Pulmonary artery endothelial cell (primary cell): ENCODE measurements at places on chromosomes 3 and 15.

DNA sequence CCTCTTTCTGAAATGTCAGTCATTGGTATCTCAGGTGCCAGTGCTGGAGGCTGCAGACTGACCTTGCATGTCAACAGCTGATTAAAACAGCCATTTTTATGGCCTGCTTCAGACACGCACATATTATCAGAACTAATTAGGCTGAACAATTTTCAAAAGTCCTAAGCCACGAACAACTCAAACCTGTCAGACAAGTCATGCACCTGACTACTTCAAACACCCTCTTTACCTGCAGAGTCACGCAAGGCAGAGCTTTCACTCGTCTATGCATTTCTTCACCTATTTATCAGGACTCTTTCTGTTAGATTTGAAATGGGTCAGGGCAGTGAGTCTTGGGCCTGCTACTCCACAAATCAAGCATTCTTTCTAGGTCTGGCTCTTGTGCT lies 26.7 kb downstream of the CLK3 start:
- DNase-seq = no peak

GRCh38 chr15:67033571-67034044 lies 31.8 kb upstream of the SMAD3 start:
- DNase-seq = no peak

GRCh38 chr3:141456301-141456625 lies 30.6 kb upstream of the RASA2 start:
- no peak for DNase-seq

DNA sequence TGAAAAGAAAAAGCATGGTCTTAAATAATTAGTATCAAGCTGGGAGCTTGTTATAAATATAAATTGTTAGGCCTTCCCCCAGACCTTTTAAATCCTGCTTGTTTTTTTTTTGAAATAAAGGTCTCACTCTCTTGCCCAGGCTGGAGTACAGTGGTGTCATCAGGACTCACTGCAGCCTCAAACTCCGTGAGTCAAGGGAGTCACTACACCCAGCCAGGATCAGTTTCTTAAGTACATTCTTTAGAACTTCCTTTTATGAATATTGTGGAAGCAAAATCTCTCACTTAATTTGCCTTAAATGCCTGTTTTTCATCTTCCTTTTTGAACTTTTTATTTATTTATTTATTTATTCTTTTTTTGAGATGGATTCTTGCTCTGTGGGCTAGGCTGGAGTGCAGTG lies 20.8 kb upstream of the DENND4A start:
- DNase-seq = no peak

DNA sequence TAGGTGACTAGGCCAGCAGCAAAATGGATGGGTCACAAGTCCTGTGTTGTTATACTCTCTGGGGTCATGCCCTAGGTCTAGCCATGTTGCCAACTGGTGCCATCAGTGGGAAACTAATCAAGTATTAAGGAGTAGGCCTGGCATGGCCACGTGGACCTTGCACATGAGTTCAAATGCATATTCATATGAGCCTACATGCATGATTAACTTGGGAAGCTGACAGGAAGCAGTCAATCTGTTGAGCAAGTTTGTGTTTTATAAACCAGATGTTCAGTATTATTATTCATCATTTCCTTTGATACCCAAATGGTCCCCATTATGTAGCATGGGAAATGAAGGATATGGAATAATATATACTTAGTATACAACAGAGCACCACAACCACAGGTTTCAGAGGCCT lies 95.0 kb downstream of the LRTM1 start:
- DNase-seq = no peak

DNA sequence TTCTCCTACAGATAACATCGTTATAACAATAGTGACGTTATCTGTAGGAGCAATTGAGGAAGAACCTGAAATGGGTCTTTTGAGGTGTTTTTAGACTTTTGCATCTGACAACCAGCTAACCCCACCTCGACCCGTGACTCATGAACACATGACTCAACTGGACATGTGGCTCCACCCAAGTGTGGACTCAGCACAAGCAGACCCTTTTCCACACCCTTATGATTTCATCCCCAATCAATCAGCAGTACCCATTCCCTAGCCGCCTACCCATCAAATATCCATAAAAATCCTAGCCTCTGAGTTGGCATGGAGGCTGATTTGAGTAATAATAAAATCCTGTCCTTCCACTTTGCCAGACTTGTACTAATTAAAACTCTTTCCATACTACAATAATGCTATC lies 255.4 kb downstream of the ARPP21 start:
- DNase-seq = no peak

DNA sequence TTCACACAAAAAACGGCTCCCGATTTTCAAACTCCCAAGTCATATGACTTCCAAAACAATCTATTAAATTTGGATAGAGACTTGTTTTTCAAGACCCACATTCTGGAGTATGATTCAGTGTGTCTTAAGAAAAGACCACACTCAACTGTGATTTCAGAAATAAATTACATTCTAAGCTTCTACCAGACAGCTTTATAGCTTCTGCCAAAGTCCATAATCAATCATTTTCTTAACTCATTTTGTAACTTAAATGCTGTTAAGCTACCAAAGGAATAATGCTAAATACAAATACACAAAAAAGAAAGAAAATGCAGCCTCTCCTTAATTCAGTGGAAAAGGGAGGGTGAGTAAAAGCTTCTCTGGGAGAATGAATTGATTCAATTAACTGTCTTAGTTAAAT lies 192.3 kb upstream of the P2RY1 start:
- DNase-seq = no peak

DNA sequence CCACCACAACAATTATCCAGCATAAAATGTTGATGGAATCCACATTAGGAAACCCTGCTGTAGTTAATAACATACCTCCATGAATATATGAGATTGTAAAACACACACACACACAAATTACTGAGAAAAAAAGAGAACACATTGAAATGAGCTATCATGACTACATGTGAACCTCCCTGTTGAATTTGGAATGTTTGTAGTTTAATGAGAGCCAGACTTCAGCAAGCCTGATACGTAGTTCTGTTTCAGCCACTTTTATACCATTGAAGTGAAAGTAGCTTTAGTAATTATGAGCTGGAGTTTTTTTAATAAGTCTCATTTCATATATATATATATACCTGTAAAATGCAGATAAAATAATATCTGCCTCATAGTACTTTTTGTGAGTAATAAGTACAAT lies 1146.4 kb downstream of the NAALADL2 start:
- DNase-seq = no peak

DNA sequence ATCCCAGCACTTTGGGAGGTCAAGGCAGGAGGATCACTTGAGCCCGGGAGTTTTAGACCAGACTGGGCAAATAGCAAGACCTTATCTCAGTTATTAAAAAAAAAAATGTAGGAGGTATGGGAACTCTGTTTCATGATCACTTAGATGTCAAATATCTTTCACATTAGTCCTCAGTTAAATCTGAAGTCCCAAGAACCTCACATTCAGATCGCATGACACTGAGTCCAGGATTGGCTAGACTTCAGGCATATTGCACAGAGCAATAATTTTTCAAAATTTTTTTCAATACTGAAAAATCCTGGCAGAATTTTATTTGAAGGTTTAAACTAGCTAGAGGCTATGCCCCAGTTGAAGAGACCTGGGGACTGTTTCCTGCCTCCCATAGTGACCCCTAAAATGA lies 56.3 kb upstream of the ZNF148 start:
- no peak for DNase-seq

- peak; percentile 74 for DNase-seq
Observed at GRCh38 chr3:47394140-47394870, 13.5 kb downstream of the PTPN23 start.

GRCh38 chr3:32340611-32341365 lies 50.9 kb upstream of the CMTM7 start:
- DNase-seq = no peak

DNA sequence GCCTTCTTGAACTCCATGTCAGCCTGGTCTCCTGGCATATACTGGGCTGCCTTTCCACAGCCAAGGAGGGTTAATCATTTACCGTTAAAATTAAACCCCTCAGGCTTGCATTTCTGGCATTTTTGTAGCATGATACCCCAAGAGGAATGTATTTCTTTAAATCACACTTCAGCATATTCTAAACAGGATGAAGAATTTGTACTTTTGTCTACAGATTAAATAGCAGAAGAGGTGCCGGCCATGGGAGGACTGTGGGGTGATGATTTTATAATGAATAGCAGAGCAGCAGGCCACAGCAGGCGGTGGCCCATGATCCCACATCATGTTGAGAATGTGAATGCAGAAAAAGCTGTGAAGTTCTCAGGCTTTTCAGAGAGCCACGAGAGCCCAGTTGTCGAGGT lies 90.2 kb downstream of the ARNT2 start:
- DNase-seq = no peak

DNA sequence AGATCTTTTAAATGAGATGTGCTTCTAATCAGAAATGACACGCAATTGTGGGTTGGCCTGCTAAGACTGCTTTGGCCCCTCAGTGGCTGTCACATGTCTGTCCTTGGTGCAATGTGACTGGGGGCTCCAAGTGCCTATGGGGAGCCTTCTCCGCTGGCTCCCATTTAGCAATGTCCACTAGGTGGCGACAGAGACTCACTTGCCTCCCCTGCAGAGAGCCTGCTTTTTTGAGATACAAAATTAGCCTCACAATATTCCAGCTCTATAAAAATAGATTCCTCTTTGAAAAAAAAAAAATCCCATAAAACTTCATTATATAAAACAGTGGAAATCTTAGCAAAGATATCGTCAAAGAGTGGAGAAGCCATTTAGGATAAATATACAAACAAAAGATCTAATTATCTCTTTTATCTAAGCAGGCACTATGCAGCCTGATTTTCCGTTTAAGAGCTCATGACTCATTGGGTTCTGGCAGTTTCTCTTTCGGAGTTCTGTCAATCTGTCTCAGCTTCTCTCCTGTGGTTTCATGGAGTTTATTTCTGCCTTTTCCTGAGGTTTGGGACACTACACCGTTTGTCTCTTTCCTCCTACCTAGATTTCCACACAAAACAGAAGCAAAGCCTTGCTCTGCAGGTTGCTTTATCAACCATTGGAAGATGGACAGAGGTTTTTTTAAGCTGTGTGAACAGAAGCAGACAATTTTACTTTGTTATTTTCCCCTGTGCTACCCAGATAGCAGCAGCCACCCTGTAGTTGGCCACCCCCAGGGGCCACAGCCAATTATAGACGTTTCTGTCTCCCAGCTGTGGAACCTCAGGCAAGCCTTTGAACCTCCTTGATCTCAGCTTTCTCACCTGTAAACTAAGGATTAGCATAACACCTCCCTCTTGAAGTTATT lies 68.4 kb upstream of the TNFAIP8L3 start:
- peak; percentile 40 for DNase-seq

- DNase-seq = no peak
Observed at GRCh38 chr3:112401617-112402016, 68.7 kb downstream of the CD200 start.
